AG10803 (cell line): ENCODE measurements at places on chromosomes 1 and 21.

DNA sequence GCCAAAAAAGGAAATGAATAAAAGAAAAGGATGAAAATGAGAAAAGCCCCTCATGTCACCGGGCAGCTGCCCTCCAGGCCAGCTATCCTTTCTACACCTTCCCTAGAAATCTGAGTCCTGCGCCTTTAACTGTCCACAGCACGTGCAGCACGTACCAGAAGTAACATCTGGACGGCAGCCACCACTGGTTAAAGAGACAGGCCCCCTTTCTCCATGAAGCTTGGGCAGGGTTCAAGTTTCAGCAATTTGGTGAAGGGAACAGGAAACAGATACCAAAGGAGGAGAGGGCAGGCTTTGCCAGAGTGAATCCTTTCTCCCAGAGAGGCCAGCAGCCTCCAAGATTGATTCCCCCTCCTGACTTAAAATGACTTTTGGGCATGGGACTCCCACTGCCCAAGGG is 3.6 kb upstream of the KIAA2013 start:
- DNase-seq = peak; percentile 82

GRCh38 chr1:217140041-217140901 is 417.0 kb upstream of the ESRRG start:
- DNase-seq = no peak

GRCh38 chr1:109091078-109091838 is 694 bp downstream of the TMEM167B start:
- peak; percentile 53 for DNase-seq

DNA sequence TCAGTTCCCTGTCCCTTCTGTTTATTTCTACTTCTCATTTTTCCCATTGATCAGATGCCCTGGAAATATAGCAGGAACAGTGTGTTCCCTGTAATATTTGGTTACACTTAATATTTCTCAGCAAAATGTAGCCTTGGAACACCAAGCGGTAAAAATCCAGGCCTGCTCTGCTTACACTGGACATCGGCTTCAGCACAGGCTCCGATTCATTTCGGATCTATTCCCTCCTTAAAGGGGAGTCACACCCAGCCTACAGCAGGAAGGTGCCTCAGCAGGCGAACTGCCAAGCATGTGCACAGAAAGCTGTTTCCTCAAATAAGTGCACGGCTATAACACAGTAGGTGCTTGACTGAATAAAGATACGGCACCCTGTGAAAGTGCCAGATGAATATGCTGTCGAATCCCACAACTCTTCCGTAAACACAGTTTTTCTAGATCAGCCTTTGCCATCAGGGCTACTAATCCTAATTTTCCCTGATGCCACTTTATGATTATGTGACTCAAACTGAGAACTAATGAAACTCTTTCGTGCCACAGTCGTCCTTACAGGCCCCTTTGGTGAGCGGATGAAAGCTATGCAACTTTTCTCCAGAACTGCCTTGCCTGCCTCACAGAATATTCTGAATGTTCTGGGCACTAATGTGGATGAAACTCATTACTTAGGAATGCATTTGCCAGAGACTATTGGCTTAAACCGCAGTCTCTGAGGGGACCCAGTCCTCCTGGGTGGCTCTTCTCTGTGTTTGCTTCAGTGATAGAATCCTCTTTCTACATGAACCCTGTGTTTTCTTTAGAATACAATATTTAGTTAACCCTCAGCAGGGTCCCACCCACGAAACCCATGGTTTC is 275.5 kb upstream of the RUNX1 start:
- DNase-seq = peak; percentile 94

DNA sequence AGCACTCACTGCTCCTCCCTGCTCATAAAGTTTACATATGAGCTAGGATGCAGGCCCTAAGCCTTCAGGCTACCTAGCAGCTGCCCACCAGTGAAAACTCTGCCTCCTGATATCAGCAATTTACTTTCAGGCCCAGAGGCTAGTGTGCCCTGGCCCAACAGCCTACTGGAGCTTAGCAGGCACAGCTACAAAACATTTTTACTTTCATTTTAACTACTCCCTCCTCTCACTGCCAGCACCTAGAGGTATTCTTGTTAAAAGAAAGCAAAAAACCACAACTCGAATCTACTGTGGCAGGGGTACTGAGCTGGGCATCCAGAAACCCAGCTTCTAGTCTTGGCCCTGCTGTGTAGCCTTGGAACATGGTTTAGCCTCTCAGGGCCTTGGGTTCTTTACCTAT is 5.8 kb upstream of the LORICRIN start:
- DNase-seq = no peak

DNA sequence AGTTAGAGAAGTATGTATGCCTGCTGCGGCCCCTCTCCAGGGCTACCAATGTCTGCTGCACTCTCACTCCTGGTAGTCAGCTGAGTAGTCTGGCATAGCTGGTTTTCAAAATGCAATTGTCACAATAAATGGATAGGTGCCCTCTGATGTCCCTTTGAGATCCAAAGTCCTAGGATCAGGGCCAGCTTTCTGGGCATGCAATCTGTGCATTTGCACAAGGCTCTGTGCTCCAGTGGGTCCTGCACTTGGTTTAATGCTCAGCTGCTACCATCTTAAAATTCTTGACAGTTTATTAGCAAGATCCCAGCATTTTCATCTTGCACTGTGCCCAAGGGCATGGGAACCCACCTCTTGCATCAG is 233.8 kb downstream of the LTN1 start:
- no peak for DNase-seq

DNA sequence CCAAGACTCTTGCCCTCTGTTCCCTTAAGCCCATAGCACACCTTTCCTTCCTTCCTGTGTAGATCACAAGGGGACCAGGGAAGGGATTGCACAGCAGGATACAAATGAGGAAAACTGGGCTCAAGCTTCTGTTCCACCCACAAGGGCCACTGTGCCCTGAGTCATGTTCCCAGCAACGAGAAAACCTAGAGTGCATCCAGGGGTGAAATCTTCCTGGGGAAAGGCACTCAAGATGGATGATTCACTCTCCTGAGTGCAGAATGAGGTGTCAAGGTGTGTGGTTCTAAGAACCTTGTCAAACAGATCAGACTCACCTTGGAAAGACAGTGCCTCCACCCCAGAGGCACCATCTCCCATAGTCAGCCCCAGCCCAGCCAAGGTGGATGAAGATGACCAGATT is 40.7 kb upstream of the EYA3 start:
- peak; percentile 35 for DNase-seq

GRCh38 chr1:8777867-8778266 is 39.6 kb downstream of the RERE start:
- no peak for DNase-seq

GRCh38 chr1:220703305-220703704 is 13.1 kb downstream of the C1orf115 start:
- DNase-seq = no peak

- no peak for DNase-seq
These were observed 4.2 kb upstream of the GPR61 start for GRCh38 chr1:109535481-109535880.

GRCh38 chr1:11768821-11769220 is 6.8 kb downstream of the C1orf167 start:
- DNase-seq = peak; percentile 52

GRCh38 chr1:46749404-46749803 is 30.5 kb upstream of the EFCAB14 start:
- DNase-seq = no peak

DNA sequence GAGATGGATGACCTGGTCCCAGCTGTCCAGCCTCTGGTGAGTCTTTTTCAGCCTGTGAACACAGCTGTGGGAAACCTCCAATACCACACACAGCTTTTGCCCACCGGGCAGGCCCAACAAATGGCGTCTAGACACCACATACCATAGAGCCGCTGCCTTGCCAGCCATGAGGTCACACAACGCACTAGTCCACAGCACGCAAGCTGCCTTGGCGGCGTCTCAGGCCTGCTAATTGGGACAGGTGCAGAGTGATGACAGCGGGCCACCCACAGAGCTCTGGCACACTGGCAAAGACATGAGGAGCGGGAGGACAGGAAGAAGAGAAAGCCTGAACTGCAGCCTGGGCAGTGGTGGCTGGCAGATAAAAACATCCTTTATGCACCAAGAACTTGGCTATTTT is 125.5 kb downstream of the ADAMTS1 start:
- DNase-seq = peak; percentile 17

DNA sequence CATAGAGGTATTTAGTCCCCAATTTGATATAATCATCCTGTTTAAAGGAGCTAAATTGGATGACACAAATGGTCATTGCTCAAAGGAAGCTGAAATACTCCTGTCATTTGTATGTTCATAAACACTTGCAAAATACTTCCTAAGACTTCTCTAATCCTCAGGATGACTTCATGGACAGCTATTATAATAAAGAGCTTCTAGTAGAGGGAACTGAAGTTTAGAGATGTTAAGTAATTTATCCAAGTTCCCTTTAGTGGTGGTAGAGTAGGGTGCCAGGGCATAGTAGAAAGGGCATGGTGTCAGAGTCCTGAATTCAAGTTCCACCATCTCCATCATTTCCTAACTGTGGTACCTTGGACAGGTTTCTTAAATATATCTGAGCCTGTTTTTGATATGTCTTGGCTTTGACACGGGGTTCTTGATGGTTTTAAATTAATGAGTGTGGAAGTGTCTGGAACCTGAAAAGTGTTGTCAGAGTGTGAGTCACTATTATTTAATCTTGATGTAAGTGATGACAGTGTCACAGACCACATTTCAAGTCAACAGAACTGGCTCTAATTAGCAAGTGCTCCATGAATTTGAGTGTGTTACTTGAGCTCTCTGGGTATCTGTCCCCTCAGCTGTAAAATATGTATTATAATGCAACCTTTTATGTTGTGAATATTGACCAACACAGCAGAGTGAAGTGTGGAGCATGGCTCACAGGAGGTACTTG is 12.1 kb upstream of the GBP6 start:
- peak; percentile 25 for DNase-seq

DNA sequence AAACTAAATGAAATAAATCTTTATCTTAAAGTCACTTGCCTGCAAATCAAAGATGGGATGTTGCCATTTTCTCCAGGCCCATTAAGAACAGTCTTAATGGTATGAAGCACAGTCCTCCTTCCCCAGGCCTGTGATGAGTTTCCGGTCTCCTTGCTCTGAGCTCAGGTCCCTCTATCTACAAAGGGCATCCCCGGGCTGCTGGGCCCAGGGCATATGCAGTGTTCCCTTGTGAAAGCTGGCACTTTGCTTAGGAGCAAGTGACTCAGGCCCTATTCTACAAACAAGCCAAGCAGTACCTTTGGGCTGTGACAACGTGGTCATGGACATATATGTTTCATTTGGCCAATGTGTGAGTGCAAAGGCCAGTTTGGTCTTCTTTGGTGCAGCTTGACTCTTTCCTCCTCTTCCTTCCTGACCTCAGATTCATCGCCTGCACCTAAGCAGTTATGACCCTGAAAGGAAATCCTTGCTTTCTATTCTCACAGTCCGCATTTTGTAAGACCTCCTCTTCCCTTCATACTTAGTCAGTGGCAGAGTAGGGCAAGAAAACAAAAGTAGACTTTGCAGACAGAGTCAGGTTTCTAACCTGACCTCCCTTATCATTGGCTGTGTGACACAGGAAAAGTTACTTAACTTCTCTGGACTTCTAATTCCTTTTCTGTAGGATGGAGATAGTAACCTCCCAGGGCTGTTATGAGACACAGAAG is 109.5 kb downstream of the ERG start:
- no peak for DNase-seq

DNA sequence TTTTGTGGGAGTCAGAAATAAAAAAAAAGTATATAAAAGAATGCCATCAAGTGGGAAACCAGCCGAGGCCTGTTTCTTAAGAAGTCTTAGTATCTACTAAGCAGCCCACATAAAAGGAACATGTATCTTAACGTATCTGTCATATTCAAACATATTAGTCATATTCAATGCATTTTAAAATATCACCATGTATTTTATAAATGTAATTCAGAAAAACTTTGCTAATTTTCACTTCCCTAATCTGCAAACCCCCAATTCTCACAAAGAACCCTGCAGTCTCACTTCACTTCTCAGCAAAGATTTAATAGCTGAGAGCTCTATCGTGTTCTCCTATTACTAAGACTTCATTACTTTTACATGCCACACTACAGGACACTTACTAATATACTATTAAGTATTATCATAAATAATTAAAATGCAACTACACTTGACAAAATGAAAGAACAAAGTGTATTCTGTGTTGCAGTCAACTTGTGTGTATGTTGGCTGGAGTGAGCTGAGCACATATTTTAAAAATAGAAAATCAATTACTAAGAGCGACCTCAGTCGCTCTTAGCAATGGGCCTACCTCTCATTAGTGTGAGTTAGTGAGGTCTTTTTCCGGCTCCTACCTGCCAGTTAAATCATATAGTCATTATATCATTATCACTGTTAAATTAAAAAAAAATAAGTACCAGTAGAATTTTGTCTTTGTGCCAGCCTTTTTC is 484.3 kb downstream of the LMO4 start:
- no peak for DNase-seq

GRCh38 chr1:3327389-3327702 is 127.1 kb upstream of the ARHGEF16 start:
- DNase-seq = no peak

DNA sequence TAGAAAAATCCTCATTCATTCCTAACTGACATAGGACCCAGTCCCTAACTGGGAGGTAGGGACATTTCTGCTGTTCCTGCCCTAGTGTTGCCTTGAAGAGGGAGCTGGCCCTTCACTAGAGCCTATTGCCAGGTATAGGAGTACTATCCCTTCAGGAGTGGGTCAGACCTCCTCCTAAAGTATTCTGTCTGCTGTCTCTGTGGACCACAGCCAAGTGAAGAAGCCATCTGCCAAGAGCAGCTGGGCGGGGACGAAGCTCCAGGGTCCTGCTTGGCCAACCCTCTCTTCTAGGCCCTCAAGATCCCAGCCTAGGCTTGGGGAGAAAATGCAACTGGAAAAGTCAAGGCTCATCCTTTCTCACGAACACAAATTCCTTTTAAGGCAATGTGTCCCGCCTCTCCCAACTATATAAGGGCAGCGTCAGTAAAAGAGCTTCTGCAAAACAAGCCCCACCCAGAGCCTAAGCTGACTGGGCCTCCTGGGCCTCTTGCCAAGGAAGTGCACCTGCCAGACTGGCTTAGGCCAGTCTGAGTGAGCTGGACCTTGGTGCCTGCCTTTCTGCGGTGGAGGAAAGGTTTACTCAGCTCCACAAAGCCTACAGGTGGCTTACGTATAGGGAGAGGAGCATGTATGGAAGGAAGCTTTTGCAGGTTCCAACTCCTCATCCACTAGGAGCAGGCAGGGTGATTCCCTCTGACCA is 638 bp upstream of the TUFT1 start:
- DNase-seq = peak; percentile 80

DNA sequence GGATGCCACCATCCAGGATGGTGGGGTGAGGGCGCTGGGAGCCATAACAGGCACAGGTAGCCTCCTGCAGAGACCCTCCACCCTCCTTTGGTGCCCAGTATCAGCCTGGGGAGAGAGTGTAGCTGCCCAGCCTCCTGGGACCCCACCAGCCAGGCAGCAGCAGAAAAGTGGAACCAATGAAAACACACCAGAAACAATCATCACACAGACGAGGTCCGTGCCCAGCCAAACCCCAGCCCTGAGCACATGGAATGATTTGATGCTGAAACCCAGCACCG is 285.1 kb downstream of the PTPRU start:
- DNase-seq = no peak
